ENCODE measurements at places on chromosomes 7 and 10.

GRCh38 chr7:10237306-10237705 is 736.4 kb upstream of the PHF14 start:
- peak; percentile 49 for DNase-seq

GRCh38 chr10:25047591-25048301 is 31.3 kb downstream of the THNSL1 start:
- peak; percentile 33 for DNase-seq

- no peak for DNase-seq
Observed at GRCh38 chr7:69598487-69599285, 411 bp downstream of the AUTS2 start.

- DNase-seq = peak; percentile 25
Observed at GRCh38 chr10:112434988-112435619, 11.6 kb downstream of the ZDHHC6 start.

DNA sequence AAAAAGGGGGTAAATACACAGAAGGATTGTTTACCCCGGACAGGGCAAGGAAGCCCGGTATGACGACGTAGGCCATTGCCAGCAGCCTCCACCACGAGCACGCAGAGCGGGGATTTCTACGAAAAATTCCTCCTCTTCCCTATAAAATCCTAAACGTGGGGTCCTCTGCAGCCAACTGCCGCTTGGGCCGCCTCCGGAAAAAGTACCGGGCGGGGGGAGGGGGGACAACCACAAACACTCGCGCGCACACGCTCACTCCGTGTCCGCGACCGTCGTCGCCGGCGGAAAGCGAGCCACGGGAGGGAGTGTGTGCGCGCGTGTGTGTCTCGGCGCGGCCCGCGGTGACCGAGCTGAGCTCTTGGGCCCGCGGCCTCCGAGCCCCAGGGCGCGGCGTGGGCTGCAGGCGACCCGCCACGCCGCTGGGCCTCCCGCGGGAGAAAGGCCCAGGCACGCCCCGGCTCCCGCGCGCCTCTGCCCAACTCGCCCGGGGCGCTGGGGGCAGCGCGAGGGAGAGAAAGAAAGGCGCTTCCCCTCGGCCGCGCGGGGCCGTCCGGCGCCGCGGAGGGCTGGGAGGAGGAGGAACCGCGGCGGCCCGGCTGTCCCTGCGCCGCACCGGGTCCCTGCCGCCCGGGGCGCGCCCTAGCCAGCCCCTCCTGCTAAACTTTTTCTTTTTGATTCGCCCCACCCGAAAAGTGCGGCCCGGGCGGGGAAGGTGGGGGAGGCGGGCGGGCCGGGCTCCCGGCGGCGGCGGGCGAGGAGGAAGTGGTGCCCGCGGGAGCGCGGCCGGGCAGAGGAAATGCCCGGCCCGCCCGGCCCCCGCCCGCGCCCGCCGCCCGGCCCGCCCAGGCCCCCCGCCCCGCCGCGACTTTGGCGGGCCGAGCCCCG is 1.5 kb downstream of the CTBP2 start:
- DNase-seq = peak; percentile 42

DNA sequence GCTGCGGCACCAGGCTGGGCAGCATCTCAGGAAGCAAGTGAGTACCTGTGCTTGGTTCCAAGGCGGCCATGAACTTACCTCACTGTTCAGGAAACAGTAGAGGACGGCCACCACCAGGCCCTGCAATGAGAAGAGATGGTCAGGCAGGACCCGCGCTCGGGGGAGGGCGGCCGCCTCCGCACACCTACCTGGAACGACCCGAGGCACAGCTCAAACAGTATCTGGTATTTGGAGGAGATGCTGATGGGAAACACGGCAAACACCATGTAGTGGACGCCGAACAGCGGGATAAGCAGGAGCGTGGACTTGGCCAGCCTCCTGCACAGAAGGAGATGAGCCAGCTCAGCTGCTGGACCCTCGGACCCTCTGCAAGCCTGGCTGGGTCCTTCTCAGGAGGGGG is 112.9 kb downstream of the VIPR2 start:
- no peak for DNase-seq

- DNase-seq = no peak
Observed at GRCh38 chr7:151805191-151805590, 71.7 kb downstream of the PRKAG2 start.

GRCh38 chr7:91310830-91311460 is 46.7 kb downstream of the FZD1 start:
- peak; percentile 73 for DNase-seq

GRCh38 chr7:111982133-111982532 is 224.1 kb downstream of the DOCK4 start:
- no peak for DNase-seq

DNA sequence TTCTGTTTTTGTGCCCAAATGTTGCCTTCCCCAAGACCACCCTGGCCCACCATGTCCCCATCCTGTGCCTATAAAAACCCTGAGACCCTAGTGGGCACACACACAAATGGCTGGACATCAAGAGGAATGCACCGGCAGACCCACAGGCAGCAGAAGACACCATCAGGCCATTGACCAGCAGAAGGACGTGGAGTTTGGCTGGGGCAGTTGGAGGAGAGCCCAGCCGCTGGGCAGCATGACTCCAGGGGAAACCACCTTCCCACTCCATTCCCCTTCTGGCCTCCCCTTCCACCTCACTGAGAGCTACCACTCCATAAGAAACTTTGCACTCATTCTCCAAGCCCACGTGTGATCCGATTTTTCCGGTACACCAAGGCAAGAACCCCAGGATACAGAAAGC is 309.2 kb downstream of the CAMK1D start:
- no peak for DNase-seq

DNA sequence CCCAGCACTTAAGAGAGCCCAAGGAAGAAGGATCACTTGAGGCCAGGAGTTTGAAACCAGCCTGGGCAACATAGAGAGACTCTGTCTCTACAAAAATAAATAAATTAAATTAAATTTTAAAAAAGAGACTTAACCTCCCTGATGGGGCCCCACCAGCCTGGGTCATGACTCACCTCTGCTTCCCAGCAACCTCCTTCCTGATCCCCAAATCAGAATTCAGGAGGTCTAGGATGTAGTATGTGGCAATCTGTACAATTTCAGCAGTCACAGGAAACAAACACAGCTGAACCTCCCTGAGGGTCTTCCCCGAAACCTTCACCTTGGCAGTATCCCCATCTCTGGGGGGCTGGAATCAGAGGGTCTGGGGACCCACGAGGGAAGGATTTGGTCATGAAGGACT is 9.7 kb upstream of the PPP1R35 start:
- no peak for DNase-seq

- DNase-seq = no peak
Observed at GRCh38 chr7:22677680-22678079, 49.3 kb upstream of the IL6 start.

- DNase-seq = no peak
Observed at GRCh38 chr10:77844177-77844576, 82.4 kb downstream of the DLG5 start.

- DNase-seq = no peak
Observed at GRCh38 chr7:55515569-55516279, 56.6 kb downstream of the VOPP1 start.

- DNase-seq = no peak
Observed at GRCh38 chr7:156143158-156143557, 330.9 kb upstream of the SHH start.

DNA sequence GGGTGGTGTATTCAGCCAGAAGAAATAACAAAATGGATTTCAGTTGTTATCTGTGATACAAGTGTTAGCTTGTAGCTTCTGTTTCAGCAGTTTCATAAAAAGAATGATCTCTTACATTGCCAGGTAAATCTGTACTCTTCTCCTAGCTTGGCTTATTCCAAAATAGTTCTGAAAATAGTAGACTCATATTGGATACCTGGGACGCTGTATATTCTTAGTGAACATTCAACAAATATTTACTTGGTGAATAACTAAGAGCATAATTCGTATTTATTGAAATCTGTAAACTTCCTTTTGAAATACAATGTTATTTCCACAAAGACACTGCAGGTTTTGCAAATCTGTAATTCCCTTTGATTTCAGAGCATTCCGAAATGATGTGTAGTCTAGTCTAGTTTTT is 249.2 kb downstream of the ADK start:
- DNase-seq = no peak

GRCh38 chr10:115046686-115047236 is 46.4 kb upstream of the ATRNL1 start:
- DNase-seq = no peak

DNA sequence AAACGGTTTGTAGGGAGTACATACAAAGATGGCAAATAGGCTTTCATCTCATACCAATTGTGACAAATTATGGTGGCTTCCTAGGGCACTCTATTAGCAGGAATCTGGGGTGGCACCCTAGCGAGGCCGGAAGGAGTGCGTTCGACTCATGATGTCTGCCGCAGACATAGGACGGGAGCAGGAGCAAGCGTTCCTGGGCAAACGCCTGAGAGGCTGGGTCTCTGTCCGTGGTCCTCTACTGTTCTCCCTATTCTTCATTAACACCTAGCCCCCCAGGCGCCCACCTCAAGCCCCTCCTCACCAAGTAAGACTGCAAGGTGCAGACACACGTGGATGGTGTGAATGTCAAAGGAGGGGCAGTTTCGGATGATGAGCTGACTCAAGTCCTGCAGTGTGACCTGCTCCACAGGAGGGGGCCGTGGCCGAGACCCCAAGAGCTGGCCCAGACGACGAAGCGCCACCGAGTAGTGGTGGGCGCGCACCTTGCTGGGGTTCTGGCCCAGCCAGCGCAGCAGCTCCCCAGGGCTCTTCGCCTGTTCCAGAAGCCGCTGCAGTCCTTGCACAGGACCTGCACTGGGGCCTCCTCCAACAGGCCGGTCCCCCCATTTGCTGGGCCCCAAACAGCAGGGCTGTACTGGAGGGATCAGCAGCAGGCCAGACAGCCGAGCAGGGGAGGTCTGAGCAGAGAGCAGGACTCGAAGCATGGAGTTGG is 1.3 kb downstream of the FASTK start:
- no peak for DNase-seq

GRCh38 chr10:90947030-90947960 is 26.4 kb upstream of the ANKRD1 start:
- DNase-seq = peak; percentile 38

GRCh38 chr10:16976803-16977202 is 152.8 kb downstream of the CUBN start:
- no peak for DNase-seq

GRCh38 chr7:25861601-25862260 is 290.3 kb upstream of the NFE2L3 start:
- no peak for DNase-seq

DNA sequence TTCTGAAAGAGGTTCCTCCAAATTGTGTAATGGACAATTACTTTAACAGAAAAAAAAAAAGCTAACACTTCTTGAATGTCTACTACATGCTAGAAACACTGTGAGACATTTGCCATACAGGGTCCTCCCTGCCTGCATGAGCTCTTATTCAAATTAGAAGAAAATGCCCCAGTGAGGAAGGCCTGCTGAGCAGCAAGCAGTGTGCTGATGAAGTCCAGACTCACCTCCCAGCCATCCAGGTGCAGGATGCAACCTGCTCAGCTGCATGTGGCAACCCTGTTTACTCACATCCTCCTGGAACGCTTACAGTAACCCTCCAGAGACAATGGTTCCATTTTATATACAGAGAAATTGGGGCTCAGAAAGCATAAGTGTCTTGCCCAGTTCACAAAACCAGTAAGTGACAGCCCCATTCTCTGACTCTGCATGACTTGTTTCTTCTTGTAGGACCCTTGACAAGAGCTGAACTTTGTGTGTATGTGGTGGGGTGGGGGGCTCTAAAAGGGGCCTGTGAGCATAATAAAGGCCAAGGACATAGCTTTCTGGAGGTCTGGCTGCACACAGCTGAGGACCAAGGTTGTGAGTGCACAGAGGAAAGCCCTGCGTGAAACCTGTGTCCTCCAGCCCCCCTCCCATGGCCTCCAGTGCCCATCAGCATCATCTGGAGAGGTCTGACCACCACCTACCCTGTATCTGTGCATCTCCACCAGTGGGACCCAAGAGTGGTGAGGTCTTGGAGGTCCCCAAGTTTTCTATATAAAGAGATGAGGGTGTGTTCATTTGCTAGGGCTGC is 387.8 kb downstream of the GRID1 start:
- DNase-seq = no peak

DNA sequence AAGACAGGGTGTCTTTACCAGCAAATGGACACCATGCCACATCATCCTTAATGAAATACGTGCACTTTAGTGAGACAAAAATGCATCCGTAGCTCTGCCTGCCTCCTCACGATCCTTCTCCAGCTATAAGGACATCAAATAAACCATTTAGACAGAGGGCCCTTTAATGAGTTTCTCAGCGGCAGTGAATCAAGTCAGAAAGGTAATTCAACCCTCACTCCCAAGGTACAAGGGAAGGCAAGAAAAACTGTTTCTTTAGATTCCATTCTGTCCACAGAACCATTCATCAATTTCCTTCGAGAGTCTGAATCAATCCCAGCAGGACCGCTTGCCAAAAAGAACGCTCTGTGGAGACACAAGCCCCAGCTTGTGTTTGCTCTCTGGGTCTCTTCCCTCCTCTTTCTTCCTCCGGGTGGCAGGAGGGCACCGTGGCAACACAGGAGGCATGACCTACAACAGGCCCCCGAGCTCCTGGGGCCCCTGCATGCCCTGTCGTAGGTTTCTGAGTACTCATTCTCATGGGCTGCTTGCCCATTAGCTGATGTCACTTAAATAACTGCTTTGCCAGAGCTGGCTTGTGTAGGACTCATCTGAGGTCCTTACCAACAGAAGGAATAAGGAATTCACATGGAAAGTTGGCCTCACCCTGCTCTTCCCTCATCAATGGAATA is 297.8 kb upstream of the PRKCQ start:
- peak; percentile 2 for DNase-seq

DNA sequence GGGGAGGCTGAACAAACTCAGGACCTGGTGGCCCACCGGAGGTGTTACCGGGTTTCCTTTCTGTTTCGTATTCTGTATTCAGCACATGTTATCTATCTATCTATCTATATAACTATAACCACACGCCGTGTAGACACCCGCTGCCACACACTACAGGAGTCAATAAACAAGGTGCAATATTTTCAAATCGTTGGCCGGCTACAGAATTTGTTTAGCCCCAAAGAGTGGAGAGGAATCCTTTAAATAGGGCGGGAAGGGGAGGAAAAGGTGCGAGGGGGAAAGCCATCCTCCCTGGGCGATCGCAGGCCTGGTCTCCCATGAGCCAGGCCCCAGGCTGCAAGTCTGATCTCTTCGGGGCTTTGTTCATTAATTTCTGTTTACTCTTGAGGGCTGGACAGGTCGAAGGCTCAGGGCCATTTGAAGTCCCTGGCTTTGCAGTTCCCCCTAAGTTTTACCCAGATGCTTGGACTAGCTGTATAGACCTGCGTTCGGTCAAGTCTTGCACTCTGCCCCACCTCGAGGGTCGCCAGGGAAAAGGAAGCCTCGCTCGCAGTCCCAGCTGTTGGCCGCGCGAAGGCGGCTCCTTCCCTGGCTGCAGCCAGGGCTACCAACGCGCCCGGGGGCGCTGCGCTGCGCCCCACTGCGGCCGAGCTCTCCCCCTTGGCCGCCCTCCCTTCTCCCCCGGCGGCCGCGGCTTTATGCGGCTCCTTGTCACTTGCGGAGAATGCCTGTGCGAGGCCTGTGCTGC is 3.8 kb downstream of the NKX2-3 start:
- DNase-seq = no peak

GRCh38 chr10:87659571-87660483 is at the start of gene PAPSS2:
PAPSS2 (plus strand) TSS chr10:87659878; CDS start chr10:87659982, 104 bp downstream.
- peak; percentile 80 for DNase-seq

GRCh38 chr10:69817078-69817581 is 15.4 kb downstream of the COL13A1 start:
- DNase-seq = no peak

Measured in fibroblast of gingiva (primary cell).